ENCODE measurements at places on chromosomes 4 and X.

DNA sequence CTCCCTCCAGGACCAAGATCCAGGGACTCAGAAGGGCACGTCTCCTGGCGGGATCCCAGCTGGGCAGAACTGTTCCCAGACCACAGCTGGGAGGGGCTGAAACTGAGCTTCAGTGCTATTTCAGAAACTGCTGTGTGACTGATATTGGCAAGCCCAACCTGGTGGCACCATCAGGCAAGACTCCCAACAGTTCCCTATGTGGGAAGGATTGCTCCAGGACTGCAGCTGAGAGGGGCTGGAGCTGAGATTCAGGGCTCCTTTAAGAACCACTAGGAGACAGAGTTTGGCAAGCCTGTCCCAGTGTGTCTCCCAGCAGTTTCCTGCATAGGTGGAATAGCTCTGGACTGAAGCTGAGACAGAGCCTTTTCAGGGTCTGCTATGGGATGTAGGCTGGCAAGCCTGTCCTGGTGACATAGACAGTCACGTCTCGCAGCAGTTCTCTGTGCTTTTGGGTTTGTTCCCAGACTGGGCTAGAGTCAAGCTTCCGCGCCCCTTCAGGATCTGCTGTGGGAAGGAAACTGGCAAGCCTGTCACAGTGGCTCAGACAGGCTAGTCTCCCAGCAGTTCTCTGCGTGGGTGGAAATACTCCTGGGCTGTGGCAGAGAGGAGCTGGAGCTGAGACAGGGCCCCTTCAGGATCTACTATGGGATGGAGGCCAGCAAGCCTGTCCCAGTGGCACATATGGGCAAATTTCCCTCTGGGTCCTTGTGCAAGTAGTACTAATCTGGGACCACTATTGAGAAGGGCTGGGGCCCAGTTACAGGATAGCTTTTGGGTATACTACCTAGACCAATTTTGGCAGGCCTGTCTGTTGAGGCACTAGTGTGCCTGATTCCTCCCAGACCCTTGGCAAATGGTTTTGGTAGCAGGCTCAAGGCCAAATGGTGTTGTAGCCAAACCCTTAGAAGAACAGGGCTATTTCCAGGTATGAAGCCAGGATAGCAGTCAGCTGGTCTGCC, 20.2 kb upstream of the MED14 start:
- DNase-seq: no peak

DNA sequence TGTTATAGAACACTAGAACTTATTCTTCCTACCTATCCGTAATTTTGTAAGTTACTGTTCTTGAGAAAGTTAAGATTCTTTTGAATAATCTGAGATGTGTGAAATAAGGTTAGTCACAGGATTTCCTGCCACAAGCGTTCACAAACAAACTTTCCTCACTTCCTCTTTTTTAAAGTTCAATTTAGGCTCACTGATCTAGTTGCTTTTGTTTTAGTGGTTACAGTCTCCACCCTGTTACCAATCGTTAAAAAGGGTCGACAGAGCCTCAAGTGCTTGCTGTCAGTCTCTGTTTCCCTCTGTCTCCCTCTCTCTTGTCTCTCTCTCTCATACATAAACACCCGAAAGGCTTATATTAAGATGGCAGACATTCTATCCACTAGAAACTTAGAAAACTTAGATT, 35.9 kb upstream of the STK26 start:
- DNase-seq: no peak

GRCh38 chr4:81353861-81354260, 117.8 kb downstream of the RASGEF1B start:
- DNase-seq: no peak

- DNase-seq: no peak
Measured at GRCh38 chrX:148577741-148578140, 77.3 kb downstream of the AFF2 start.

- no peak for DNase-seq
Measured at GRCh38 chr4:68257719-68258118, 12.2 kb upstream of the TMPRSS11B start.

DNA sequence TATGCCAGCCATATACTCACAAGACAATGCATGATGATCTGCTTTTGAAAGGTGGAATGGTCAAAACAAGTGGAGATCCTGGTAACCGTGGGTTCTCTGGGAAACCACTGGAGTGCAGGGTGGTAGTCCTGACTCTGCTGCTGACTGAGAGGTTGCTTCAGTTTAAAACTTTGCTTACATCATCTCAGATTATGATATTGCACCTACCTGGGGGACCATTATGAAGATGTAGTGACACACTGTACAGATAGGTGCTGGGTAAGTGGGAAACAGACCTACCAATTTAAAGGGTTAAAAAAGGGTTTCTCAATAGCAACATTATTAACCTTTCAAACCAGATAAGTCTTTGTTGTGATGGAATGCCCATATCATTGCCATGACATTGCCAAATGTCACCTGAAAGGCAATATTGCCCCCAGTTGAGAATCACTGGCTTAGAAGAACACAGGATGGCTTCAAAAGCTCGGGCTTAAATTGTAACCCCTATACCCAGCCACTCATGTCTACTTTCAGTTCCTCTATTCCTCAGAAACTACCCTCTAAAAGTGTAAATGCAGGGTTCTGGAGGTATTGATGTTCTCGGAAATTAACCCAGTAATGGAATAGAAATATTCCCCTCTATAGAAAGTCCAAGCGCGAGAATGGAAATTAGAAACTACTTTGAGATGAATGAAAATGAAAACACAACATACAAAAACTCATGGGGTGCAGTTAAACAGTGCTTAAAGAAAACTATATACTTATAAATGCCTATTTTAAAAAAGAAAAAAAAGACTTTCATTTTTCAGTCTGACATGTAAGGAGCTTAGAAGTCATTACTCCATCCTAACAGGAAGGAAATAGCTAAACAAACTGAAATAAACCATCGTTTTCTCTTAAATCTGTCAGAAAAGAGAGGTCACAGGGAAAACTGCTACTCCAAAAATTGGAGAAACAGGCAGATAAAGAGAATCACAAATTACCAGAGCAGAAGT, 65.8 kb downstream of the ARHGEF6 start:
- DNase-seq: no peak

- no peak for DNase-seq
Measured at GRCh38 chrX:110954428-110955100, 141.4 kb upstream of the PAK3 start.

DNA sequence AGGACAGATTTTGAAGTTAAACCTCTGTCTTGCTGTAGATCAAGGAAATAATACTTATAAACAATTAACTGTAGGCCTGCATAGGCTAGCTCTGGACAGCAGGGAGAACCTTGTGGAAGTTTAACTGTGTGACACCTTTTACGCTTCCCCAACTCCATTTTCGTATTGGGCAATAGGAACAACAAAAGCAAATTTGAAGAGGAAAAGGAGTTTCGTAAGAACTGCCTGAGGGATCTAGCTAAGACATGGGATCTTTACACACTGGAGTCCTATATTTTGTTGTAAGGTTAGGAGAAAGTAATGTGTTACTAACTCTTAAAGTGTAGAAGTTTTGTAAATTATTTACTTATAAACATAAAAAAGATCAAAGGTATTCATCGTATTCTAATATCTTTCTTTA, 324.9 kb upstream of the CASK start:
- no peak for DNase-seq

DNA sequence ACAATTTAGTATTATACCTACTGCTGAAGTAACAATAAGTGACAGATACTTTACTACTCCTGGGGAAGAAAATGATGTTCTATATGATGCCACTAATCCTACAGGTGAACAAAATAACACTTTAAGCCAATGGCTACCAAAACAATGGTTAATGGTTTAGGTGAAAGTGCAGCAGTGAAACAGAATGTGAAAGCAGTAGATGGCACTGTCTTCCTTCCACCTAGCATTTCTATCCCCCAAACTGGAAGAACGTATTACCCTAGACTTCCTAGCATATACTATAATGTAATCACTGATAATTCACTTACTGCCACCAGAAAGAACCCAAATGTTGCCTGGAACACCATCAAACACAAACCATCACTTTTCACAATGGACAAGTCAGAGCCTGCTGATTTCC, 18.9 kb upstream of the CABS1 start:
- DNase-seq: no peak

- peak; percentile 39 for DNase-seq
Measured at GRCh38 chrX:39688576-39689375, 409.0 kb downstream of the BCOR start.

- DNase-seq: no peak
Measured at GRCh38 chr4:85556283-85556682, 81.3 kb downstream of the ARHGAP24 start.

Measured in activated naive CD8-positive, alpha-beta T cell treated with anti-CD3 and anti-CD28 coated beads, Interleukin-2, amount 10 ng/mL, durations not matched to agents 7 days and 5 days (primary cell).